GM12864 (cell line): ENCODE measurements at places on chromosomes 7 and 10.

DNA sequence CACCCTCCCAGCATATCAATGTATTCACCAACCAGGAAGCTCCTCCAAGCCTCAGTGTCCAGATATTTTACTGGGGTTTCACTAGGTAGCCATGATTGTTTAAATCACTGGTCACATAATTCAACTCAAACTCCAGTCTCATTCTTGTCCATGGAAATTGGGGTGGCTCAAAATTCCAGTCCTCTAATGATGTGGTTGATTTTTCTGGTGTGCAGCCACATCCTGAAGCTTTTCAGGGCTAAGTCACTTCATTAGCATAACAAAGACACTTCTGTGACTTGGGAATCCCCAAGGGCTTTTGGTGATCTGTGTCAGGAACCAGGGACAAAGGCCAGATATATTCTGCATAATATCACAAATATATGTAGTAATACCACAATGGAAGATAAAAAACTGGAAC, 786.9 kb upstream of the IGFBP3 start:
- DNase-seq, result no peak

DNA sequence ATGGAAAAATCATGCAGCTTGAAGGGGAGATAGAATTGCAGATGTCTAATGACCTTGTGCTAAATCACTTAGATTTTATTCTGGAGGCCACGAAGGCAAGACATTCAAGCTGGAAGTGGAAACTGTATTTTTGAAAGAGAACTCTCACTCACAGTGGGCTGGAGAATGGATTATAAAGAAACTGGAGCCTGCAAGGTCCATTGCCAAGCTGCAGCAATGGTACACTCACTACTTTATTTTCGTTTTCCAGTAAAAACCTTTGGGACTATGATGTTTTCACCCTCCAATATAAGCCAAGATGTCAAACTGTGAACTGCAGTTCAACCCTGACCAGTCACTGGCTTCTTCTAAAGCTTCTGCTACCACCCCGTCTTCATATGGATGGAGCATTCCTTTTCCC, 62.0 kb downstream of the SKIDA1 start:
- DNase-seq, result no peak

GRCh38 chr7:70215491-70215890, 617.2 kb downstream of the AUTS2 start:
- DNase-seq, result no peak

DNA sequence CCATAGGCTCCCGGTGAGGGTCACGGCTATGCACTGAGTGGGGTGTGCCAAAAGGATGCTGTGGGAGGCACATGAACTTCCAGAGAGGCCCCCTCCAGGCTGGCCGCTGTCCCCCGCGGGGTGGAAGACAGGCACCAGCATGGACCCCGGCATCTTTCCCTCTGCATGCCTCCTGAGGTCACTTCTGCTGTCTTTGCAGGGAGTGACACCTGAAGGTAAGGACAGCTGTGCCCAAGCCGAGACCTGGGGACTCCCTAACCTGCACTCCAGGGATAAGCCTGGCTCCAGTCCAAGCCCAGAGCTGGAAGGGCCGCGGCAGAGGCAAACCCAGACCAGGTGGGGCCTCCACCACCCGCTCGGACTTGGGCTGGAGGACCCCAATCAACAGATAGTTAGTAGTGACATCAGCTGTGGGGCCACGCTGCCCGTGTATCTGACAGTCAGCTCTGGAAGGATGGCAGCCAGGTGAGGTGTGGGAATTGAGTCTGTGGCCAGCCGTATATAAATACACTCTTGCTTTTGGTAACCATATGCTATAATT, 340.7 kb upstream of the MKI67 start:
- no peak for DNase-seq

GRCh38 chr10:86340176-86340990, 26.2 kb downstream of the GRID1 start:
- DNase-seq, result no peak

GRCh38 chr7:27116962-27117886, 13.3 kb downstream of the HOXA4 start:
- no peak for DNase-seq

- DNase-seq, result no peak
These were observed 1.2 kb downstream of the FGF8 start for GRCh38 chr10:101774589-101775272.

DNA sequence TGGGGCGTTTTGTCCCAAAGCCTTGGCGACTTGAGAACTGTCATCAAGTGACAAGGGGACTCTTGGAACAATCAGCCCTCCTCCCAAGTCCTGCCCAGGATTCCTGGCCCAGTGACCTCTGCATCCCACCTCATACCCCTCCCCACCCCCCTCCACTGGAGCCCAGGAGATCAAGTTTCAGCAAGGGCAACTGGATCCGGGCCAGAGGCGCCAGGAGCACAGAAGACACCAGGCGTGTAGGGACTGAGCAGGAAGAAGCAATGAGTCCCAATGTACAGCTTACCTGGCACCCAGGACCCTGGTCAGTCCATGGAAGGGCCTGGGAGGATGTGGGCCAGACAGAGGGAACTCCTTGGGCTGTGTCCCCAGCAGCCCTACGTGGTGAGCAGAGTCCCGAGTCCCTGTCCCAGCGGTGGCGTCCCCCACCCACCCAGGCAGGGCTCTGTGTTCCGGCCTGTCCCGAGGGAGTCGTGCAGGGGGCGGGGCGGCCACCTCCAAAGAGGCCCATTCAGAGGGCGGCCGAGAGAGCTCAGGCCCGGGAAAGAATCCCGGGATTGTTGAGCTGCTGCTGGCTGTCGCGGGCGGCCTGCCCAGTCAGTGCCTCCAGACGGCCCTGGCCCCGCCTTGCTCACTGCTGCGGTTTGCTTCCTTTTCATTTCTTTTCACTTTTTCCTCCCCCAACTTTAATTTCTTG, 254.1 kb downstream of the TNS3 start:
- no peak for DNase-seq

DNA sequence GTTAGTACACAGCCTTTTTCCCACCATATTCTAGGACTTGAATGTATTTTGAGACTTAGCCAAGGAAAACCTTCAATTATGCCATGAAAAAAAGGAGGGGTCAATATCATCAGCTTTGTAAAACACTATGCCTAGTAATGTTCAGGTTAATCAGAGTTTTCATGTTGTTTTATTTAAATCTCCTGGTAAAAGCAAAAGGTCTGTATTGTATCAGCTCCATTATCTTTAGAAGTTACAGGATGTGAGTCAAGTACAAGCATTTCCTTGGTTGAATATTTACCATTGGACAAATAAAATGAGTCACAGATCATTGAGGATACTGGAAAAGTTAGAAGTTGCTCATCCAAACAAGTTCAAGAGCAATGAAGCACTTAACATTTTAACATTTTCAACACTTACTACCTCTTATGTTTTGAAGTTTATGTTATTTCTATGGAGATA, 89.9 kb upstream of the CAPZA2 start:
- no peak for DNase-seq
